CMK (cell line): ENCODE measurements at places on chromosomes 2 and 18.

DNA sequence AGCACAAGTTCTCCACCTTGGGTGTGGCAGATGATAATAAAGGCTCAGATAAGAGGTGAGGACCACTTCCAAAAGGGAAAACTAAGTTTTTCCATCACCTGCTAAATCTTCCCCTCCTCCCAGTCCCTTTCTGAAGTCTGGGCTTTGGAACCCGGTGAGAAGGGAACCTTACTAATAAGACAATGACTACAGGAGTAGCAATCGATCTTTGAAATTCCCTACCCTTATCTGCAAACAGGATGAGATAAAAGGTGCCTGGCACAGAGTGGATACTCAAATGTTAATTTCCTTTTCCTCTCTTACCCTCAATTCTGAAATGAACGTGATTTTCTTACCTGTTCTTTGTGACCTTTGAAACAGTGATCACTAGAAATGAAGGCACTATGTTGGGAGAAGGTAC lies 69.7 kb upstream of the NARS1 start:
- no peak for DNase-seq

GRCh38 chr2:37652199-37652640 lies 19.2 kb downstream of the CDC42EP3 start:
- no peak for DNase-seq

- no peak for DNase-seq
These were observed 31.3 kb downstream of the SP140 start for GRCh38 chr2:230256733-230257332.

DNA sequence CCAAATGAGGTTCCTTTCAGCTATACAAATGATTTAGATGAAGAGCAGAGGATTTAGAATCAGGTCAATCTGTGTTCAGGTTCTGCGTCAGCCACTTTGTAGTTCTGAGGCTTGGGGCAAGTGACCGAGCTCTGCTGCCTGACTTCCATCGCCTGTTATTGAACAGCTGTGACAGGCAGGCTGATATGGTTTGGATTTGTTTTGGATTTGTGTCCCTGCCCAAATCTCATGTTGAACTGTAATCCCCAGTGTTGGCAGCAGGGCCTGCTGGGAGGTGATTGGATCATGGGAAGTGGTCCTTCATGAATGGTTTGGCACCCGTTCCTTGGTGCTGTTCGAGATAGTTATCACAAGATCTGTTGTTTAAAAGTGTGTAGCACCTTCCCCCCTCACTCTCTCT lies 18.6 kb downstream of the TYMS start:
- DNase-seq = no peak

GRCh38 chr18:6428851-6429395 lies 14.2 kb upstream of the L3MBTL4 start:
- no peak for DNase-seq

DNA sequence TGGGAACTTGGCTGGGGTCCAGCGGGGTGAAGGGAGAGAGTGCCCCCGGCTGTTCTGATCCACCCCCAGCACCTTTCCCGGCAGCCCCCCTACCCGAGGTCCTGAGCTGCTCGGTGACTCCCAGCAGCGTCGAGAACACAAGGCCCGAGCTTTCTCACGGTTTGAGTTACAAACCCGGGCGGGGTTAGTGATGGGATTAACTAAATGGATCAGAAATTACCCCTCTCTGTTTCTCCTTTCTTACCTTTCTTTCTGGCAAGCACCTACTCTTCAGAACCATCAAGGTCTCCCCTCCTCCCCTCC lies 139.4 kb upstream of the GPC1 start:
- no peak for DNase-seq

GRCh38 chr2:128326346-128326745 lies 7.7 kb upstream of the HS6ST1 start:
- no peak for DNase-seq

DNA sequence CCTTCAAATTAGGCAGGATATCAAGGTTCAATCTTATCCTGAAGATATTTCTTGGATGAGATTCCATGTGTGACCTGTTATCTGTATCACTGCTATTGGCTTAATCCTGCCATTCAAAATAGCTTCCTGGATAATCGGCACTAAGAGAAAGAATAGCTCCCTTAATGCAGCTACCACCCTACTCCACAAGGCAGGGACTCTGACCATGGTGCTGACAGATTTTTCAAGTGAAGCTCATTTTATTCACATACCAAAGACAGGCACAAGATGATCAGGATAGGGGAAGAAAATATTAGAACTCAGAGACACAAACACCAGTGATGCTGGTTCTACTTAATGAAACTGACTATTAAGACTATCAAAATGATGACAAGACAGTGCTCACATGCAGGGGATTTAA lies 74.9 kb downstream of the ORC4 start:
- DNase-seq = no peak

DNA sequence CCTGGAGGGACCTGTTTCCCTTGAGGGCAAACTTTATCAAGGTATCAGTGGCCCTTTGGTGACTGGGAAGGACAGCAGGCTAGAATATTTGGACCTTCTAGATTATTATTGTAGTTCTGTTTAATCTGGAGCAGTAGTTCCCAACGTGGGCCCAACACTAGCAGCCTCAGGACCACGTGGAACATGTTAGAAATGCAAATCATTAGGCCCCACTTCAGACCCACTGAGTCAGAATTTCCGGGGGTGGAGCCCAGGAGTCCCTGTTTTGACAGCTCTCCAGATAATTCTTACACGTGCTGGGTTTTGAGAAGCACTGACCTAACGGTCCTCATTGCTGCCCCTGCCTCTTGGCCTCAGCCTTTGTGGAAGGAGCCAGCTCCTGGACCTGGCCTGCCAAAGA lies 25.5 kb upstream of the DYNC2LI1 start:
- DNase-seq = no peak

GRCh38 chr2:188207554-188207953 lies 84.1 kb upstream of the GULP1 start:
- DNase-seq = no peak

GRCh38 chr2:101162561-101163330 lies 11.6 kb upstream of the TBC1D8 start:
- DNase-seq = no peak

DNA sequence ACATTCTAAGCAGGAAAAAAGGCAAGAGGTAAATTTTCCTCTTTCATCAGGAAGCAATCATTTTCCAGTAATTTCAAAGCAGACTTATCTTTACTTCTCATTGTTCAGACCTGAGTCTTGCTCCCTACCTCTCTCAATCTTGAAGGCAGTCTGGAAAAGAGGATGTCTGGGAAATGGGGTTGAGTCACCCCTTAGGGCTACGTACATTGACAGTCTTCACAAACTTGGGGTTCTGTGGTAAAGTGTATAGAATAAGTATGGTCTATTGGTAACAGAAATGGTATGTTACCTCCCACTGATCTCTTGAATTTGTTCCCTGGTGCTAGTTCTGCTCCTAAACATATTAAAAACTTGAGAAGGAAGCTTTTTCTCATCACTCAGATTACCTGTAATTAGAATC lies 361.3 kb downstream of the SS18 start:
- DNase-seq = no peak

GRCh38 chr2:140862181-140862580 lies 1268.6 kb downstream of the LRP1B start:
- DNase-seq = no peak

GRCh38 chr2:123826729-123827271 lies 198.3 kb upstream of the CNTNAP5 start:
- DNase-seq = no peak

- DNase-seq = no peak
These were observed 117.5 kb downstream of the MMADHC start for GRCh38 chr2:149470046-149470445.

GRCh38 chr2:25041928-25042320 lies at the start of gene EFR3B:
TSS of gene EFR3B (plus strand) at chr2:25042076. CDS start at chr2:25042313, 237 bp downstream.
- DNase-seq = peak; percentile 72

DNA sequence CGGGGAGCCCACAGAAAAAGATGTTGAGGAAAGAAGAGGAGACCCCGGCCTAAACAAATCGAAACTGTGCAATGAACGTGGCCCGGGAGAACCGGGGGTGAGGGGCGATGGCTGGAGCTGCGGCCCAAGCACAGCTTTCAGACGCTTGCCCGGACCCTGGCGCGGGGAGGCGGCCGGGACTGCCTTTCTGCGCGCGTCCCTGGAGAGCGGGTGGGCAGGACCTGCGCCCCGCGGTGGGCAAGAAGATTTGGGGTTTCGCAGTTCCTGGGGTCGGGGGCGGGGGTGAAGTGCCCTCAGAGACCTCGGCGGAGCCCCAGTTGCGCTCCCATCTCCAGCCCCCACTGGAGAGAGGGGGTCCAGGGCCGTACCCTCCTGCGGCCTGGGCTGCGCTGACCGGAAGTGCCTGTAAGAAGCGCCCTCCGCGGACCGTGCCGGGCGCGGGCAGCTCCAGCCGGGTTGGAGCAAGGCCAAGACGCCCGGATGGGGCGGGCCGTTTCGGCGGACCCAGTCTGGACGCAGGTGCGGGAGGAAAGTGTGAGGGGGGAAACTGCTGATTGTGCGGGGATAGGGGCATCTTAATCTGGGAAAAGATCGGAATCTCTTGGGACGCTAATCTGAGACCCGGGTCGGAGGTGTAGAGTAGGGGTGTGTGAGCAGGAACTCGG lies 11.6 kb downstream of the EN1 start:
- DNase-seq = no peak

DNA sequence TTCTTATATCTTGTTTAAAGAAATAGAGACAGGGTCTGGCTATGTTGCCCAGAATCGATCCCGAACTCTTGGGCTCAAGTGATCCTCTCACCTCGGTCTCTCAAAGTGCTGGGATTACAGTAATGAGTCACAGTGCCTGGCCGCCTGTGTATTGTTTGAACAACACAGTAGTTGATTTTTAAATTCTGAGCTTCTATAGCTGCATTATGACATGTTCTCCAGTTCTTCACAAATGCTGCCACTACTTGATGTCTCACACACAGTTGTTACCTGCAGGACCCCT lies 7.7 kb upstream of the RHOB start:
- DNase-seq = no peak

DNA sequence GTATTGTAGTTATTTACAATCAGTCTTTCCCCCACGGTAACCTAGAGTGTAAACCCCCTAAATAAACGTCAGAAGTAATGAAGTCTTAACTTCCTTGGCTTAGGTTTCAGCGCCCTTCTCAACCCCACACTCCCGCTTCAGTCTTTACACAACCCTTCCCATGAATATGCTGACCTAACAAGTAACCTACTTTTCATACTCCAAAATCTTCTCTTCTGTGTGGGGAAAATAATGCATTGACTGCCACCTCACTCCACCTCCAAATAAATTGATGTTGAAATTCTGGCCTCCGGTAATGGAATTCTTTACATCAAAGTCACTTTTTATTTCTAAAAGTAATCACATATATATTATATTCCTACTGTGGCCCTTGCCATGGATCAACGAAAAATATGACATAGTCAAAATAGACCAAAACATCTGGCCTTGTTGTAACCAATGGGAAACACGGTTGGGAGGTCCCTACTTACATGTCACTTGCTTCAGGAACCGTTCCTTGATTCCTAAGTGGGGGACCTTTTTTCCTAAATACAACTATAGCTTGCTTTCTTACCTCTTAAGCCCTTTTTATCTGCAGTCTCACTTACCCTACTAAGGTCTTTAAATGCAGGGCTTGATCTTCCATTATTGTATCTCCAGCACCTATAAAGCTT lies 961 bp downstream of the GEN1 start:
- DNase-seq = no peak

DNA sequence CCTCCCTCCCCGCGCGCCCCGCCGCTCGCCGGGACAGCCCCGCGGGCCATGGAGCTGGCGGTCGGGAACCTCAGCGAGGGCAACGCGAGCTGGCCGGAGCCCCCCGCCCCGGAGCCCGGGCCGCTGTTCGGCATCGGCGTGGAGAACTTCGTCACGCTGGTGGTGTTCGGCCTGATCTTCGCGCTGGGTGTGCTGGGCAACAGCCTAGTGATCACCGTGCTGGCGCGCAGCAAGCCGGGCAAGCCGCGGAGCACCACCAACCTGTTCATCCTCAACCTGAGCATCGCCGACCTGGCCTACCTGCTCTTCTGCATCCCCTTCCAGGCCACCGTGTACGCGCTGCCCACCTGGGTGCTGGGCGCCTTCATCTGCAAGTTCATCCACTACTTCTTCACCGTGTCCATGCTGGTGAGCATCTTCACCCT lies 865 bp downstream of the GALR1 start:
- no peak for DNase-seq

GRCh38 chr2:97739020-97739892 lies 25.9 kb downstream of the ZAP70 start:
- DNase-seq = no peak

DNA sequence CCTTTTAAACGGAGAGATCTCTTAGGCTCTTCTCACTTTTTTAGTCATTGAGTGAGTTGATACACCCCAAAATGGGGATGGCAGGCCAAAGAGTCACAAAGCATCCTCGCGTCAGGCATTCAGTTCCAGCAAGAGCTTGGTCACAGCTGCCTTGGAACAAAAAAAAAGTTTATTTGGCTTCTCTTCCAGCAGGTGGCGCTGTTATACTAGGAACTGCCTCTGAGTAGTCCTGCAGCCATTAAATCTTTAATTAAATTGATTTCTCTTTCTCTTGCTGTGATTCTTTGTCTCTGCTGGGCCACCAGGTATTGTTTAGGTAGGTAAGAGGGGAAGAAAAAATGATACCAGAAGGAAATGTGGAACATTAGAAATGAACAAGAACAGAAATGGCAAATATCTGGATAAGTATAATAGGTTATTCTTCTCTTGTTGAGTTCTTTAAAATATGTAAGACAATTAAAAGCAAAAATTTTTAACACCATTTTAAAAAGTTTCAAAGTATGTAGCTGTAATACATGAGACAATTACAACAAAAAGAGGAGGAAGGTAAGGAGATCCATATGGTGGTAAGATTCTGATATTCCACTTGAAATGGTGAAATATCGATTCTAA lies 175.1 kb downstream of the GALNT1 start:
- no peak for DNase-seq

DNA sequence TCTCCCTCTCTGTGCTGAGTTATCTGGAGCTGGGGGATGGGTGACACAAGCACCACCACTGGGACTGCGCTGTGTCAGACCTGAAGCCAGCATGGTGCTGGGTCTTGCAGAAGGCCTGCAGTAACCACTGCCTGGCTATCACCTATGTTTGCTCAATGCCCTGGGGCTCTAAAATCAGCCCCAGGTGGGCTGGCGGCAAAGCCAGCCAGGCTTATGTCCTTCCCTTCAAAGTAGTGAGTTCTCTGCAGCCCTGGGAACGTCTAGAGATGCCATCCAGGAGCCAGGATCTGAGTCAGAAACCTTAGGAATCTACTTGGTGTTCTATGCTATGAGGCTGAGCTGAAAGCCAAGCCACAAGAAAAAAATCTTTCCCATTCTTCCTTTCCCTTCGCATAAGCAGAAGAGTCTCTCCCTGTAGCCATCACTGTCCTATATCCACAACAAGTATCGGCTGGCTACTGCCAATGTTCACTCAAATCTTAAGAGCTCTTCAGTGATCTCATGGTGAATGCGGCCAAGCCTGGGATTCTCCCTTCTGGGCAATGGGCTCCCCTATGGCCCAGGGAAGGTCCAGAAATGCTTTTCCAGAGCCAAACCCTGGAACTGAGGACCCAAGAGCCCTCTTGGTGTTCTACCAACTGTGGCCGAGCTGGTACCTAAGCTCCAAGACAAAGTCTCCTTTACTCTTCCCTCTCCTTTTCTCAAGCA lies 248.7 kb downstream of the ZNF385B start:
- DNase-seq = no peak
